Muscle of arm (tissue), 14 donors: ENCODE measurements at places on chromosomes 1 and 21. TPM values are rescaled to one million over a fixed set of nuclear protein-coding genes. Genes with fewer than 3 reads are reported as not detected.

The A3GALT2 gene
- polyA plus RNA-seq = not detected

GRCh38 chr1:54857746-54858561, 29.0 kb downstream of the DHCR24 start:
- DNase-seq = no peak

DNA sequence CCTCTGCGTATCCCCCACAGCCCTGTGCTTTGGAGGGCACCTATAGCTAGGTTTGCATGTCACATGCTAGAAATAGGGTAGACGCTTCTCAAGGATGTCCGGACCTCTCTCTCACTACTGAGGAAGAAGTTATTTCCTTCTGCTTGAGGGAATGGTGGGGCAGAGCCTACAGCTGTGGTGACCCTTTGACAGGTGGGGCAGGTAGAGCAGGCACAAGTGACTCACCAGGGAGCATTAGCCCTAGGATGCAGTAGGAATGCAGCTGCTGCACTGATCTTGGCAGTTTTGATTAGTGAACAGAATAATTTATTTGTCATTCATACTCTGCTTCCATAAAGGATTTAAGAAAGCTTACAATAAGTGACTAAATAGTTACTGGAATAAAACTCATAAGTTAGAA, 129.6 kb upstream of the HOOK1 start:
- DNase-seq = no peak

GRCh38 chr1:225426395-225427234, 1.2 kb downstream of the LBR start:
- DNase-seq = peak; percentile 34

GRCh38 chr1:240813720-240814119, 201.8 kb upstream of the GREM2 start:
- DNase-seq = no peak

- no peak for DNase-seq
Measured at GRCh38 chr1:1899967-1900327, 9.1 kb upstream of the GNB1 start.
